ENCODE measurements at places on chromosomes 3 and 15.
A peak's percentile ranks its signal among the peaks of the same experiment; 100 is the strongest.

GRCh38 chr3:48014358-48014757 lies 1.9 kb downstream of the MAP4 start:
- DNase-seq = no peak

GRCh38 chr3:172079326-172079976 lies 40.1 kb downstream of the FNDC3B start:
- no peak for DNase-seq

GRCh38 chr3:39250116-39250747 lies 29.6 kb downstream of the CX3CR1 start:
- DNase-seq = no peak

- DNase-seq = no peak
These were observed 145.2 kb upstream of the CBLB start for GRCh38 chr3:106013971-106014370.

DNA sequence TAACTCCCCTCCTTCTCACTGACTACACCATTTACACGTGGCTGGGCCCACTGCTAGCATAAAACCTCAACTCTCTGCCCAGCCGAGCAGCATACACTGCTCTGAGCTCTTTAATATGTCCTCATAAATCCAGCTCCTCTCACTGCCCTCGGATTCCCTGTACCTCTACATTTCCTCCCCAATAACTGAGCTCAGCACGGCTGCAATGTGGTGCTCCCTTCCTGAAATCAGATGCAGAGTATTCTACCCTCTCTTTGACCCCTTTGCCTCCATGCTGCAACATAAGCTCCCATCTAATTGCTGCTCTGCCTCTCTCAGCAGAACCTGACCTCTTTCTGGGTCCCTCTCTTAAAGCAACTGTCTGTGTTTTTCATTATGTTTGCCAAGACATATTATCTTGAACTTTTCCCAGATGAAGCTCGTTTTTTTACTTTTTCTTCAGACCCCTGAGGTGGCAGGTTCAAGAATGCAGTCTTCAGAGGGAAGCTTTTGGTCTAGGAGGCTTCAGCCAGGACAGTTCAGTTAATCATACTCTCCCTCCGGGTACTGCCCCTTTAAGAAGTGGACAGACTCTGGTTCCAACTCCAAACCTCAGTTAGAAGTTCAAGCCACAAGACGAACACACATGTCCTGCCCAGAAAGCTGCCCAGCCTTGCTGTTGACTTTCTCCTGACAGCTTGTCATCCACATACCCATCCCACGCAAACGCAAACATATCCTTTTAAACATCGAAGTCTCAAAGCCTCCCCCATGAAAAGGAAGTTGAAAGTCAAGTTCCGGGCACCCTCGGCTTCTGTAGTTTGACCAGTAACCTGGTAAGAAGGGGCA lies 81.1 kb upstream of the NEO1 start:
- no peak for DNase-seq

DNA sequence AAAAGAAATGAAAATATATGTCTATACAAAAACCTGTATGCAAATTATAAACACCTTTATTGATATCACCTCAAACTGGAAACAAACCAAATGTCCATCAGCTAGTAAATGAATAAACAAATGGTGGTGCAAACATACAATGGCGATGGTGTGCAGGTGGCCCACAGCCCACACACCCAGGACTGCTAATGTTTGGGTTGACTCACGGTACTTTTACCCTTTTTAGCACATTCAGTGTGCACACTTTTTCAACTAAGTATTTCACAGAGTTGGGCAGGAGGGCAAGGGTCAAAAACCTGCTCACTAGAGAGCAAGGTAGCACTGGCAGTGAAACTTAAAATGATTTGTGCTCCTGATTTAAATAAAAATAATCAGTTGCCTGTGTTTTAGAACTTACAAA lies 123.1 kb upstream of the BHLHE40 start:
- DNase-seq = no peak

DNA sequence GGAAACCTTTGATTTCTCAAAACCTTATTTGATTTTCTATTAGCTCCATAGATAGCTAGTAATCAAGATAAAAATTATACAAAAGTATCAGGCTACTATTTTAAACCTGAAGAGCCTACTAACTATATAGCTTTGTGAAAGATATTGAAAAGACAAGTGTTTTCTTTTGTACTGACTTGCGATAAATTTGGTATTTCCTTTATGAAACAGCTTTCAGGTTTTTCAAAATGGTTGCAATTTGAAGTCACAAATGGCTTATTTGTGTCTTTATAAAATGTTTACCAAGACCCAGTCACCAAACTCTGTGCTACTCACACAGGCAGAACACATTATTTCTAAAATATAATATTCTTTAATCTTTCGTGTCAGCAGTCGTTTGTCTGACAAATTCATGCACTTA lies 167.5 kb upstream of the ALCAM start:
- DNase-seq = no peak

DNA sequence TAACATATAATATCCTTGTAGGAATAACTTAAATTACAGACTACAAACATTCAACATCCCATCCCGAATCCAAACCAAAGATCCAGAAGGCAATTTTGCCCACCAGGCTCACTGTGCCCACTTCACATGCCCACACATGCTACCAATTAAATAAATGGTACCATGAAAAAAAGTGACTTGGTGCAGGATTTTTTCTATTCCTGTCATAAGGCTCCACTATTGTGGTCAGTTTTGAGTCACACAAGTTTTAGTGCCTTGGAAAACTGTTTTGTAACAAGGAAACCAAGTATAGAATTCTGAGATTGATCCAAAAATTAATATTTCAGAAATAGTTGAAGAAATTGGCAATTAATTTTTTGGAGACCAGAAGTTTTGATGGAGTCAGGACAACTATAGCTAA lies 470.1 kb upstream of the THBS1 start:
- no peak for DNase-seq

GRCh38 chr15:71066983-71067382 lies 48.3 kb upstream of the THSD4 start:
- DNase-seq = no peak

- no peak for DNase-seq
These were observed 12.0 kb downstream of the ALDH1A2 start for GRCh38 chr15:58053315-58054153.

GRCh38 chr3:36895496-36896409 lies 49.1 kb downstream of the TRANK1 start:
- DNase-seq = no peak

DNA sequence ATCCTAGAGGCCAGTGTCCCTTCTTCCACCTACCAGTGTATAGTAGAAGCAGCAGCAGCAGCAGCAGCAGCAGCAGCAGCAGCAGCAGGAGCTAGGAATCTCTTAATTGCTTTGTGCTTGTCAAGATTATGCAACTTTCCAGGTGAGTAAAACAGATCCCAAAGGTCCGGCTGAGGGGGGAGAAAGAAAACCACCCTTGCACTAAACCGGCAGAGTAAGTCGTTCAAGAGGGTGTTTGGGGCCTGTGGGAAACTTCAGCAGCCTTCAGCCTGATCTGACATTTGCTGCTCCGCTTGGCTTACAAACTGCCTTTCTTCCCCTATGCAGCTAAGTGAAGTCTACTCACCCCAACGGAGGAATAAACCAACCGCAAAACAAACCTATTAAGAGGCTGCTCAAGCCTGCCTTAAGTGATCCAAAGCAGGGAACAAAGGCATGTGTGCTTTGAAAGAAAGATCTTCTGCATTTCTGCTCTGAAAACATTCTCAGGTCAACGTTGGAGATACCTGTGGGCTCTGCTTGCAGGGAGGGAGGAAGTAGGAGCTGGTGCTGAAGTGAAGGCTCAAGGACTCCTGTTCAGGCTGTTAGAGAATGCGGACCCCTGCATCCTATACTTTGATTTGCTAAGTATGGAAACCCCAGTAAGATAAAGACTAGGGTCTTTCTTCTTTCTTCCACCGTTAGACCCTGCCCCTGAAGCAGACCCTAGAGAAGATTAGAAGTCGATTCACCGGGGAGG lies 35.7 kb upstream of the DLG1 start:
- no peak for DNase-seq

GRCh38 chr3:23938688-23939087 lies 6.4 kb upstream of the NR1D2 start:
- DNase-seq = peak; percentile 42

DNA sequence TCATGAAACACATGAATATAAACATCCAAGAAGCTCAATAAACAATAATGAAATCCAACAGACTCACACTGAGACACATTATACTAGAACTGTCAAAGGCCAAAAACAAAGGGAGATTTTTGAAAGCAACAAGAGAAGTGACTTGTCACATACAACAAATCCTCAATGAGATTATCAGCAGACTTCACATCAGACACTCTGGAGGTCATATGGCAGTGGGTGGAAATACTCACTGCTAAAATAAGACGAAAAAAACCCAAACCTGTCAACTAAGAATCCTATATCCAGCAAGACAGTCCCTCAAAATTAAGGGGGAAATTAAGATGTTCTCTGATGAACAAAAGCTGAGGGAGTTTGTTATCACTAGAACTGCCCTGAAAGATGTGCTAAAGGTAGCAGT lies 125.4 kb upstream of the MELTF start:
- no peak for DNase-seq

DNA sequence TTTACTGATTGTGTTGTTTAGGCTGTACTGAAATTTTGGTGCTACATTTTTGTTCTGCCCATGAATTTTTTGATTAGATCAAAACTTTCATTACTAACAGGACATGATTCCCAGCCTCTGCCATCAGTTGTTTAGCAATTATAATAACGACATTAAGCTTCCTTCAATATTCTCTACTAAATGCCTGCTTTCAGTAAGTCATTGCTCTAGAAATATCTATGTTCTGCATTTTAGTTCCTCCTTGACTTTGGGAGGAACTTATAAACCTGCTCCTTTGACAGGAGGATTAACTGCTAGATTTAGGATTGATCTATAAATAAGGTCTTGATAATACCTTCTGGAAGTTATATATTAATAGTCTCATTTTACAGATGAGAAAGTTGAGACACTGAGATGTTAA lies 269.1 kb downstream of the RAP2B start:
- no peak for DNase-seq

DNA sequence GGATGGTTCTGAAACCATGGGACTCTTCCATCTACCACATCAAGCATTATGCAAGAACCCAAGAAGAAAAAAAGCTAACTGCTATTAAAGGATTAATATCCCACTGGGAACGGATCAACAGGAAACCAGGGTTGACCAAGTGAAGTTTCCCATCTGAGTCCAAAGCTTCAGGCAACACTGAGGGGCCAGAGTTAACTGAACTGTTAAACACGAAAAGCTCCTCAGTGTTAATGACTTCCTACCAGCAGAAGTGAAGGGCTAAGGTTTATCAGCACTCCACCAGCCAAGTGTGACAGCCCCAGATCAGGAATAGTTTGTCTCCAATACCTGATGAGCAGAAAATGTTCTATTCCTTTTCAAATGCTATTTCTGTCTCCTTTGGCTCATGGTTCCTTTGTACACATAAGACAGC lies 36.7 kb downstream of the PTPN9 start:
- no peak for DNase-seq

- no peak for DNase-seq
These were observed 9.8 kb downstream of the PLEKHO2 start for GRCh38 chr15:64851503-64851840.

DNA sequence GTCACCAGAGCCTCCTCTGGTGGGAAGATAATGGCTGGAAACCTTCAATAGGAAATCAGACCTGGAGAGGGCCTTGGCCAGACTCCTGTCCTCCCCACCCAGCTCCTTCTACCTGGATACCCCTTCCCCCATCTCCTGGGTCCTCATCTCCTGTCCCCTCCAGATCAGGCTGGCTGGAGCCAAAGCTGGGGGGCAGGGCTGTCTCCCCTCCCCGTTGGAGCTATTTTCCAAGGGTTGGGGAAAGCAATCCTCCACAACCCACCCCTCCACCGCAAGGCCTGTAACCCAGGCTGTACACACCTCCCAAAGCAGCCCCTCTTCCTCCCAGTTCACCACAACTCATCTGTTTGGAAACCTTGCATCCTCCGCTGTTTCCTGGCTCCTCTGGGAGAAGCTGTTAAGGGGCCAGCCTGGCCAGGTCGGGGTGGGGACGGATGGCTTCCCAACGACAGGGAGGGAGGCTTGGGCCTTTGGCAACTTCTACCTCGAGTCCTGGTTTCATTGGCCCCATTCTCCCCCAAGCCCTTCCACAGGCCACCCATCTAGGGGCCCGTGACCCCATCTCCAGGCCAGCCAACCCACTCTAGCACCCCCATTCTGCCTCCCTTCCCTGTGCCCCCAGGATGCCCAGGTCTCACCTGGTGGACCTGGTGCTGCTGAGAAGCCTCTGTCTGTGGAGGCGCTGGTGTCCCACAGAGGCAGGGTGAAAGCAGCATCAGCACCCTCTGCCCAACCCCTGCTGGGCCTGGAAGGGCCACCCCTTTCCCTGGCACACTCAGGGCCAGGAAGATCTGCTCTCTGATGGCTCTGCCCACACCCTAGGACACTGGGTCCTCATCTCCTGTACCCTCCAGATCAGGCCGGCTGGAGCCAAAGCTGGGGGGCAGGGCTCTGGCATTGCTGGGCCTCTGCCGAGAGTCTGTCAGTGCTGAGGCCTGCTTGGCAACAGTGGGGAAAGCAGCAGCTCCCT lies 22.1 kb upstream of the GOLGA6C start:
- no peak for DNase-seq

Measured in SK-N-SH (cell line).